ENCODE measurements at places on chromosomes 4 and X.

DNA sequence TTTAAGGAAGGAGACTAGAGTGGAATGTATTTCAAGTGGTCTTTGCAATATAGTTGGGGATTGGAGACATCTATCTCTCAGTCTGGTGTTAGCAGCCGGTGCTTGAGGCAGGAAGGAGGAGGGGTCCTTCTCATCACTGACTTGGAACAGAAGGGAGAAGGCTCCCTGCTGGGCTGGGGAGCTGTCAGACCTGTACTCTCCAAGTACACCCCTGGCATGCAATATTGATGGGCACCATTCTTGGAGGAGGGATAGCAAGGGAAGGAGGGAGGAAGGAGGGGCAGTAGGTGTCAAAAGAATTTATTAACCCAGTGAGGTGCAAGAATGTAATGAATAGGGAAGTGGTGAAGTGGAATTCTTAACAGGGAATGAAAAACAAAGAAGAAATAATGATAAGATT is 338.8 kb downstream of the UNC5C start:
- no peak for DNase-seq

DNA sequence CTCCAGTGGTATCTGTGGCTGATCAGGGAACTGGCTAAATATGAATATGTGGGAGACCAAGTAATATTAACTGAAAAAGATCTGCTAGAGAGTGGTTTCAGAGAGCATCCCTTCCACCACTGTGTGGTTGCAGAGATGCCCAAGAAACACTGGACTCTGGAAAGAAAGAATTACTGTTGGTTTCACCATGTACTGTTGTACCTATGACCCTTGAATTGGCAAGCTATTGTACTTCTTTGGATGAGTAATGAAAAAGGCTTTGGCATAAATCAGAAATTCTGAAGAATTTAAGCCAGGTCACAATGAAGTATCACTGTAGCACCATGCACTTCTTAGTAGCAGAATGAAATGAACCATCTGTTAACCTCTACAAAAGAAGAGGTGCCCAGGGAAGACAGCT is 134.4 kb upstream of the INTU start:
- no peak for DNase-seq

DNA sequence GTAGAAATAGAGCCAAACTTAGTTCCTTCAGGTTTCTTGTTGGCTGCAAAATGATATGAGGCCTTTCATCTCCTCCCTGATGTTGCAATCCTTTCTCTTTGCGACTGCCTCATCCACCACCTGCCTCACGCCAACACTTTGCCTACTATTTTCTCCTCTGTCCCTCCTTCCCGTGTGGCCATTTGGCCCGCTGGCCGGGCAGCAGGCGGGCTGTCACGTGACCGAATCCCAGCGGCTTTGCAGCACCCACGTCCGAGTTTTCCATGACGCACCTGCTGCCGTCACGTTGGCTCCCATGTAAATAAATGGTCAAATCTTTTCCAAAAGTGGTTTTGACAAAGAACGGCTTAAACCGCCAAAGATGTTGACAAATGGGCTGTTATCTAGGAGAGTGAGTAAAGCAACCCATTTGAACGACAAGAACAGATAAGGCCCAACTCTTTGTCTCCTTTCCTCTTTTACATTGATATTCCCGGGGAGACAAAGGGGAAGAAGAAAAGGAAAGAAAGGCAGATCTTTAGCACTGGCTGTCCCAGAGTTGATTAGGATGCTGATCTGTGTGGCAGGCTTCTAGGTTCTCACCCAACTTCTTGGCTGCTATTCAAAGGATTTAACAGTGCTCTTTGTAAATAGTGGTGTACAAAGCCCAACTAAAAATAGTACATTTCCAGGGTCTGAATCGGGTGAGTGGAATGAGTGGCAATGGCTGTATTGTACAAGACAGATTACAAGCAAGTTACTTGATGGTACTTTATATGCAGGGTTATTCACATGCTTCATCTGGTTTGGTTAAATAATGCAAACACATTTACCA is 174.2 kb upstream of the JADE1 start:
- DNase-seq, result peak; percentile 55

GRCh38 chrX:41338436-41338835 is 4.5 kb downstream of the DDX3X start:
- DNase-seq, result no peak

DNA sequence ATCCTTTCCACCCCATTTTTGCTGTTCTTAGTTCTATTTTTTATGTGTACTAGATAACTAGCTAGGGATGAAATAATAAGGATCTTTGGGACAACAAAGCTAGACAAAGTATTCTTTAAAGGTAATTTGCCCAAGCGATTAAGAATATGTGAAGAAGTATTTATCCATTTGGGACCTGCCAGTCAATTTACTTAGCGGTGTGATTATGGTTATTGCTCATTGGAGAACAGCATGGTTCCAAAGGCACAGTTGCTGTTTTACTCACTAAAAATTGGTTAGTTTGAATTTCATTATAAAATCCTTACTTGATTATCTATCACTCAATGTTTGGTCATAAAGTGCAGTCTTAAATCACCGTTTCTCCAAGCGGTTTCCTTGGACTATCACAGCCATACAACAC is 124.1 kb downstream of the SNCA start:
- no peak for DNase-seq

GRCh38 chrX:65926095-65927019 is 113.5 kb downstream of the VSIG4 start:
- no peak for DNase-seq

GRCh38 chr4:154489558-154490233 is 1.9 kb downstream of the DCHS2 start:
- no peak for DNase-seq

DNA sequence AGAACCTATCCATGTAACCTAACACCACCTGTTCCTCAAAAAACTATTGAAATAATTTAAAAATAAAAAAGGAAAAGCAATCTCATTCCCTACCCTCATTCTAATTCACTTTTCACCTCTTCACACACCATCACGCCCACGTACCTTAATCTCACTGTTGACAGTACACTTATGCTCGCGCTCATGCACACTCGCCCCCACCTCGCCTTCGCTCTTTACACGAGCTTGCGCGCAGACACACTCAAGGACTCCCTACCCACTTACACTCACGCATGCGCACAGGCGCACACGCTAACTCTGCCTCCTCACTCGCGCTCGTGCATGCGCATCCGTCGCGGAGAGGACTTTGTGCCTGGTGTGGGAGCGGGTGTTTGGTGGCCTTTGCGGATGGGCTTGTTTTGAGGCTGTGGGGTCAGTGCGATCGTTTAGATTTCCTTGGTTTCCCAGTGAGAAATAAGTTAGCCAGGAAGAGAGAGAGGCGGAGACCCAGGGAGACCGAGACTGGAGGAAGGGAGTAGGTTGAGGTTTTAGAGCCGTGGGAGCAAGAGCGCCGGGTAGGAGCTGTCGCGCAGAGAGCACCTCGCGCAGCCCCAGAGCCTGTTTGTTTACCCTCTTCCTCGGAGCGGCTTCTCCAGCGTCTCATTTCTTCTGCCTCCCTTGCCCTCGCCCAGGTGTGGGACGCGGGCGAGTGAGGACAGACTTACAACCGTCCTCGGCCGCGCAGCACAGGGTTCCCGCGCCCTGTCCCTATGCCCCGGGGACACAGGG is 8.1 kb upstream of the GSX2 start:
- peak; percentile 89 for DNase-seq

DNA sequence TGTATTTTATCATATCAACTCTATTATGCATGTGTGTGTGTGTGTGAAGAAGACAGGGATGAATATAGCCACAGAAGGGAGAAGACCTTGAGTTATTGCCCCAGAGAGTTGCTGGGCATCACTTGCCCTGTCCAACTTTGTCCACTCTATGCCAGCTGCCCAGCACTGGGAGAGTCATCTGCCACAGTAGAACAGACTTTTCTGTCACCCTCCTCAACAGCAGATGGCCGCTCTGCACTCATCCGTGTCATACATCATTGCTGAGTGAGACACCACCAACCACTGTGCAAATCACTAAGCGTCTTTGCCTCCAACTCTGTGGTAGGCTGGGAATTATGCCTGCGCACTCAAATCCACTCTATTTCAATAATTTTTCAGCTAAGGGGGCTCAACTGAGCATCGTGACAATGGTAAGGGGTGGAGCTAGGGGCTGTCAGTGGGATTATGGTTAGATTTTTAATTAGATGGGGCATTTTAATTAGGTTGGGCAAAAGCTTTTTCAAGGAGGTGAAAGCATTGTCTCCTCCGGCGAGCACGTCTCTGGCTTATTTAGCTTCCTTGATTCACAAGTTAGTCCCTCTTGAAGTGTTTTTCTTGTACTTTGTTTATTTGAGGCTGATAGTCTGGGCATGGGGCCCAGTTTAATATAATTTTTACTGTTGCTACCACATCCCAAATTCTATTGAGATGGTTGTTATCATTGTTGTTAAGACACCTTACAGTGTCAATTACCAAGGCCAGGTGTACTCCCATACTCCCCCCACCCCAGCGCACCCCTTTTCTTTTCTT is 100.1 kb upstream of the KLF3 start:
- DNase-seq, result no peak

DNA sequence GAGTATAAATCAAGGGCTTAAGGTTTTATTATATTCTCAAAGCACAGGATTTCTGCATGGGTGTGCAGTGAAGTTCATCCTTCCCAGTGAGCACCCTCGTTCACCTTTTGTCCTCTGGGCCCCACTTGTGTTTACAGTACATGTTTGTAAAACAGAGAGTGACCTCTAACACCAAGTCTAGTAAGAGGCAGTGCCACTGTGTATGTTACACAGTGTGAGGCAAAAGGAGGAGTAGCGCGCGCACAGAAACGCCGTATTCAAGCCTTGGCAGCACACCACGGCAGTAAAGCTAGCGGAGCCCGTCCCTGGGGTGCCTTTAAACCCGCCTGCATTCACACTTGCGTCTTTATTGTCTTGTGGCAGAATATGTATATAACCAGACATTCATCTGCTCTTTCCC is 51.9 kb downstream of the CCNI start:
- DNase-seq, result no peak

DNA sequence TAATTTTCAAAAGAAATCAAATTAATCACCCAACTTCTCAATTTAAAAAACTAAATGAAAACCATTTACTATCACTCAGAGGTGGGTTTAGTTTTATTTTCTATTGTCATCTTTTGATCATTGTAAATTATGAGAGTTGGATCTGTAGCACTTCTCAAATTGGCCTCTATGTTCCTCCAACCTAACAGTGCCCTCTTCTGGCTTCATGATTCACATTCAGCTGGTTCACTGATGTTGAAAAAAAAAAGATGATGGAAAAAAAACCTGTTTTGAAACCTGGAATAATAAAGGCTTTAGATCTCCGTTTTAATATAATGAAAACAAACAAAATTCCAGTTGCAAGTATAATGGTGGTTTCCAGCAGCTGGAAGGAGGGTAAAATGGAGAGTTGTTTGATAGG is 2.4 kb upstream of the NBDY start:
- DNase-seq, result peak; percentile 32

DNA sequence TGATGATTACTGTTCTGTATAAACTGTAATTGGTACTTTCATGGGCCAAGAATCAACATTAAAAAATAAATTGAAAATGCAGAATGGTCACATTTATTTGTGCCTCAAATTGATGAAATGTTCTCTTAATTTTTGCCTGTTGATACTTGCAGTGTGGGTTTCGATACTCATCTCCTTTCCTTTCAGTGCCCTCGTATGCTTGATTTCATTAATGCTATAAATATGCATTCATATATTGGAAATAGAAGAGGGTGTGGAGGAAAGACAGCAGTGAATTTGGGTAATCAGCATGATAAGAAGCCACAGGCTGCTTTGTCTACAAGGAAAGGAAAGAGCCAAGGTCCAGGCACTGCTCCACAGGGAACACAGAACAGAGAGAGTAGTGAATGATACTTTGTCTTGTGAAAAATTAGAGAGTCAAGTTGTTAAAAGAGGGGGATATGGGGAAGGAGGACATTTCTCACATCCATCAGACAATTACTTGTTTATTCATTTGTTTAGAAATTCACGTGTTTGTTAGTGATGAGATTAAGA is 1.0 kb upstream of the DDX60 start:
- no peak for DNase-seq

GRCh38 chr4:40176602-40177001 is 20.2 kb upstream of the RHOH start:
- DNase-seq, result no peak

DNA sequence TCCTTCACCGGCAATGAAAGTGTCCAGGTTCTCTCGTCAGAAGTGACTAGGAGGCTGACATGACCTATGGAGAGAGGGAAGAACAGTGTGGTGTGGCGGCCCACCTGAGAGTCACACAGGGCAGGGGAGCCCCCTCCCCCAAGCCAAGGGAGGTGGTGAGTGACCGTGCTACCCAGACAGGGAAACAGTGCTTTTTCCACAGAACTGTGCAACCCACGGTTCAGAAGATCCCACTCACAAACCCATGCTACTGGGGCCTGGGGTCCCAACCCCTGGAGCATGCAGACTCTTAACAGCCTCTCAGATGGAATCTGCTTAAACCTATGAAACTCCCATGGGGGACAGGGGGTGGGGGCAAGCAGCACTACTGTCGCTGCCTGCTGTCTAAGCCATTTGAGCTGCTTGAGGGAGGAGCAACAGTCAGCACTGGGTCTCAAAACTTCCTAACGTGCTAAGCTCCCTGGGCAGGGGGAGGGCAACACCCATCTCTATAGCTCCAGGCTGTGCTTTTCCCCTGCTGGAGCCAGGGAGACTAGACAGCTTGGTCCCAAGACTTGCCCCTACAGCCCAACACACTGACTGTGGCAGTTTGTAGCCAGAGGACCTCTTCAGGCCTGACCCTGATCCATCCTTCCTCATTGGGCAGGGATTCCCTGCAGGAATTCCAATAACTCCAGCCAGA is 850.4 kb upstream of the AADAT start:
- DNase-seq, result no peak

DNA sequence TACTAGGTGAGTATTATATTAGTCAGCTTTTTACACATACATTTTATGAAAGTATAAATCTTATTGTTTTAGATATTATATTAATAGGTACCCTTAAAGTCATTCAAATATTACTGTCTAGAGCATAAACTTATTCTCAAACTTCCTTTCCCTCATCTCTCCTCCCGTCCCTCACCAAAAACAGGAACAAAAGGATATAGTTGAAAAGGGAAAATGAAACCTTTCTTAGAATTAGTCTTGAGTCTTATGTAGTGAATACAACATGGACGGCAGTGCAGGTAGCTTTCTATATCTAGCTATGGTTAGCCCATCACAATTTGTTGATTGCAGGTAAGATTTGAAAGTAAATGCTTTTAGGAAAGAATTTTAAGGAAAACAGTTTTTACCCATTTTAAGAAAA is 65.6 kb downstream of the RBPJ start:
- no peak for DNase-seq

Measured in AG08396 (cell line).